ENCODE measurements at places on chromosomes 16 and 17.

- no peak for DNase-seq
Observed at GRCh38 chr17:56099649-56100048, 53.6 kb upstream of the ANKFN1 start.

GRCh38 chr16:55700067-55700466 is 44.3 kb downstream of the SLC6A2 start:
- no peak for DNase-seq

GRCh38 chr16:31301708-31302400 is 42.1 kb downstream of the ITGAM start:
- peak; percentile 11 for DNase-seq

- no peak for DNase-seq
Observed at GRCh38 chr17:7842380-7843256, 8.6 kb downstream of the KDM6B start.

GRCh38 chr16:66899310-66899944 is 19.1 kb downstream of the PDP2 start:
- DNase-seq, result no peak

DNA sequence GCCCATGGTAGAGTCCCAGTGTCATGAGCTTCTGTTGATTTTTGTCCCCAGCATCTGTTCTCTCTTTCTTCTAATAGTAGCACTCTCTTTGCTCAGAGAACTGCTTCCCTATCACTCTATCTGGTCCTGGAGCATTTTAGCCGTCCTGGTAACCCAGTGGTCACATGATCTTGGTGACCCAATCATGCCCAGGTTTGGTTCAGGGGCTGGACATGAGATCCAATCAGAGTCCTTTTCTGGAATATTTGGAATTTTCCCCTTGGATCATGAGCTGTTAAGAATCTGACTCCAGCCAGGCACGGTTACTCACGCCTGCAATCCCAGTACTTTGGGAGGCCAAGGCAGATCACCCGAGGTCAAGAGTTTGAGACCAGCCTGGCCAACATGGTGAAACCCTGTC is 197.0 kb downstream of the RAB11FIP4 start:
- DNase-seq, result no peak

DNA sequence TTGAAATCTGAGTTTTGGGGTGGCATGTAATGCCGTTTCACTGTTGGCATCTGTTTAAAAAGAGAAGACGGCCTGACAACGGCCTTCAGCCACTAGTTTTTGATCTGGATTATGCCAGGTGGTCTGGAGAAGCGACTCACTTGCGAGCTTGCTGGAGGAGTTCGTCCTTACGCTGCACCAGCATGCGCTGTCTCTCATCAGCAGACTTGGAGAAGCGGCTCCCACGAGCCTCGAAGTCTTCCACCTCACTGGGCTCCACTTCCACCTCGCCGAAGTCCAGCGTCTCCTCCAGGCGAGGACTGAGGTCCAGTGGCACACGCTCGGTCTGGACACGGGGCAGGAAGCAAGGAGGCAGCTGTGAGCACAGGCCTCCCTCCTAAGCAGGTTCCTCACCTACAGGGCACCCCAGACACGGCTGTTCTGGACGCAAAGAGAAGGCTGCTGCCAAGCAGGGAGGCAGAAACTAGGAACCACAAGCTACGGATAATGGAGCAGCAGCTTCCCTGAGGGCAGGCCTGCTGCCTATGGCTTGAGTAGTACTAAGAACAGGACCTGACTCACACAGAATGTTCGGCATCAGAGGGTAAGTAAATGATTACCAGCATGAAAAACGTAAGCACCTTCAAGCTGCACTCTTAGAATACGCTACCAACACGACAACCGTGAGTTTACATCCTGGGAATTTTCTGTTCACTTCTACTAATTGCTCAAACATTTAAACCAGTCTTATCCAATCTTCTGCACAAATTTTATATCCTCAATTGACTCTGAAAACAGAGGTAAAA is 61.4 kb downstream of the AMFR start:
- no peak for DNase-seq

DNA sequence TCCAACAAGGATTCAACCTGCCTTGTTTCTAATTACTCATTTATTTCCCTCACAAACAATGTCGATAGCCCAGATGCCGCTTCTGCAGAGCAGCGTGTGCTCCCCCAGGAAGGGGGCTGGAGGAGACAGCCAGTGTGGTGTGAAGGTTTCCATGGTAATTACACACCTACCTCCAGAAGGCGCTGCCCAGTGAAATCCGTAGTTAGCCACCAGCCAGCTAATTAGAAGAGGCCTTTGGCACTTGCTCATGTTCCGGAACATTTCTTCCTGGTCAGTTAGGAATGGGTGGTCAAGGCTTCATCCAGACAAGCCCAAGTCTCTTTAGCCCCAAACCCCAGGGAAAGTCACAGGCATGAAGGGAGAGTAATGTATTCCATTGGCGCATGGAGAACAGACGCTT is 342.5 kb upstream of the C16orf82 start:
- no peak for DNase-seq

GRCh38 chr16:15518381-15519351 is 84.3 kb downstream of the BMERB1 start:
- DNase-seq, result no peak

DNA sequence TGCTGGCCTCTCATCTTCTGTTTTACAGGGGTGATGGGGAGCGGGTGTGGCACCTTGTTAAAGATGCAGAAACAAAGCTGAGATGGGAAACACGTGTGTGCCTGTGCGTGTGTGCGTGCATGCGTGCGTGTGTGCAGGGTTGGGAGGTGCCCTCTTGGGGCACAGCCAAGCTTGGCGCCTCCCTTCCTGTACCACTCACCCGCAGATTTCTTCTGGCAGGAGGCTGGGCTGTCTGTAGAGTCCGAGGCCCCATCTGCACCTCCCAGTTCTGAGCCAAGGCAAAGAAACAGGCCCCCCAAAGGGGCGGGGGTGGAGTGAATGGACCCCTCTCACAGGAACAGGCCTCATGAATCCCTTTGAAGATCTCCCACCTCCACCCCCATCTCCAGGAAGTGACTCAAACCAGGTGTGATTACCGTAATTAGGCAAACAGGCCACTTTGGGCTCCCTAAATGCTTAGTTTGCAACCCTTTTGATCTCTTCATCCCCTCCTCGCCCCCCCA is 20.9 kb downstream of the TNS4 start:
- peak; percentile 54 for DNase-seq

DNA sequence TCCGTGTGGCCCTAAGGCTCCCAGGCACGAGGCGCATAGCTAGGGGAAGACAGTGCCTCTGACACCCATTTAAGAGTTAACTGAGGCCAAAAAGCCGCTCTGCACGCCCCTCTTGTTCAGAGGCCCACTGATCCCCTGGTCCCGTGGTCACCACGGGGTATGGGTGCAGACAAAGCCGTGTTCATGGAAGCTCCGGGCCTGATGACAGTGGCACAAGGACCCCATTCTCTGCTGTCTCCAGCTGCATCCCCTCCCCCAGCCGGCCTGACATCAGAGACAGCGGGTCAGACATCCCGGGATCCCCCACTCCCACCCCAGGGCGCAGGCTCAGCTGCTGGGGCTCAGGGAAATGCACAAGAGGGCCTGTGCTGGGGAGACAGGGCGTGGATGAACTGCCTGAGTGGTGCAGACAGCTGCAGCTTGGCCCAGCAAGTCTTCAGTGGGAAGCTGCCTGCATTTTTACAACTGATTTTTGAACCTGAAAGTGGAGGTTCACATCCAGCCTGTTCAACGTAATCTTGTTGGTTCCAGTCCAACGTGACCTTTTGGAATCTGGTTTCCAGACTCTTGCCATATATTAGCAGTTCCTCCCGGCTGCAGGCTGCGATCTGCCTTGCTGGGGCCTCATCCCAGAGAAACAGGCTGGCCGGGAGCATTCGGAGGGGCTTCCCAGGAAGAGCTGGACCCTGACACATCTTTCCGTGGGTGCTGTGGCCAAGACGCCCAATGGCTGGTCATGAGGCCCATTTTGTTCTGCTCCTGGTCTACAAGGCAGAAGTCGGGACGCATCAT is 9.7 kb upstream of the BAHCC1 start:
- DNase-seq, result no peak
